ENCODE measurements at places on chromosomes 1 and 21.

- no peak for DNase-seq
Measured at GRCh38 chr1:198072177-198072576, 84.6 kb upstream of the NEK7 start.

DNA sequence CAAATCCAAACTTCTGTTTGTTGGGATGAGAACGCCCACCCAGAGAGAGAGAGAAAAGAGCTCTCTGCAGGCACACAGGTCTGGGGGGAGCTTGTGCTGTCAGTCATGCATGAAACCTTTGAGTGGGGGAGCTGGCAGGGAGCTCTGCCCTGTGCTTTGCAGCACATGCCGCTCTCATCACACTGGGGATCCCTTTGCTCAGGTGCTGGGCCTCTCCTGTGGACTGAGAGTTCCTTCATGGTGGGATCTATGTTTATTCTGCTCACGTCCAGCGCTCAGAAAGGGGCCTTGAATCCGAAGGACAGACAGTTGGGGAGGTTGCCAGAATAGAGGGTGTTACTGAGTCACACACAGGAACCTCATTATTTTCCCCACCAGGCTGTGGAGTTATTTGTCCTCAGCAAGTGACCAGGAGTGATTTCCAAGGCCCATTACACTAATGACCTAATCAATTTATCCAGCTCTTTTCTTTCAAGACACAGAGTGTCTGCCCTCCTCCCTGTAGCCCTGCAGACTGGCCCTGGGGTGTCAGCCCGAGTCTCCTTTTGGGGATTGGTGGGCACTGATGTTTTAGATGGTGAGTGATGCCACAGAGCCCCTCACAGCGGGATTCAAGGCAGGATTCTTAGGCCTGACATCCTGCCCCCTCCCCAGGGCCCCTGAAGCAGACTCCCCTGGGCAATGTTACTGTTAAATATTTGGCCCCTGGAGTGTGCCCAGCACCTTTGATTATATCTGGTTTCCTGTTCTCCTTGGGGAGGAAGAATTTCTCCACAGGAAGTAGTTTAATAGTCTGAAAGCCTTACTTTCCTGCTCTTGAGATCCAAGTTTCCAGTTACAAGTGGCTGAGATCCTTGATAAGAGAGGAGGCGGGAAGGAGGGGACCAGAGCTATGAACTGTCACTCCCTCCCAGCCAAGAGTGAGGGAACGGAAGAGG lies 22.3 kb downstream of the MYBPH start:
- no peak for DNase-seq

- no peak for DNase-seq
Measured at GRCh38 chr1:59171788-59172187, 125.1 kb upstream of the FGGY start.

GRCh38 chr1:232352366-232352765 lies 277.6 kb downstream of the SIPA1L2 start:
- no peak for DNase-seq

DNA sequence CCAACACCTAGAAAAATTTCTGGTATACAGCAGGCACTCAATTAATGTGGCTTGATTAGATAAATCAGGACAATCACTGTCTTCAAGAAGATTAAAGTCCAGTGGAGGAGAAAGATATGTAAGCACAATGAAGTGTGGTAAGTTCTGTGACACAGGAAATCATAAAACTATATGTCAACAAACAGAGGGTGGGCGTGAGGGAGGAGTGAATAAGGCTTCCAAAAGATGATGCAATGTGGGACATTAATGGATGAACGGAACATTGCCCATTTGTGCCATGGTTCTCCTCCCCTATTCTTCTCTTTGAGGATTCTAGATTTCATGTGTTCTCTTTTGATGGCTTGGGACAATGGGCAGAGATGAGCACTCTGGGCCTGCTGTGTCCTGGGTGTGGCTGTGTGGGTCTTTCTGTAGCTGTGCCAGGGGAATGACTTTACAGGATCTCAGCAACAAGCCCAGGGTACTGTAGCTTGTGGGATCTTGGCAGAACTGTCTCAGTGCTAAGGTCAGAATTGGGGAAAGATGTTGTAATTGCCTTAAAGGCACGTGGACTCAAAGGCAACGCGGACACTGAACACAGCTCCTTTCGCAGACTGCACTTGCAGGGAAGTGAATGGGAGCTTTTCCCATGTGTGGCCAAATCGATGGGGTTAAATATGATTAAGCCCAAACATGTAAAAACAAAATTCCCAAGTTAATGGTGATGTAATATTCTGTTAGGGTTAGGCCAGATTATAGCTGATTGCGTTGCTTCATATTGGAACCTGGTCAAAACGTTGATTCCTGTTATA lies 366.9 kb downstream of the TGFB2 start:
- no peak for DNase-seq

DNA sequence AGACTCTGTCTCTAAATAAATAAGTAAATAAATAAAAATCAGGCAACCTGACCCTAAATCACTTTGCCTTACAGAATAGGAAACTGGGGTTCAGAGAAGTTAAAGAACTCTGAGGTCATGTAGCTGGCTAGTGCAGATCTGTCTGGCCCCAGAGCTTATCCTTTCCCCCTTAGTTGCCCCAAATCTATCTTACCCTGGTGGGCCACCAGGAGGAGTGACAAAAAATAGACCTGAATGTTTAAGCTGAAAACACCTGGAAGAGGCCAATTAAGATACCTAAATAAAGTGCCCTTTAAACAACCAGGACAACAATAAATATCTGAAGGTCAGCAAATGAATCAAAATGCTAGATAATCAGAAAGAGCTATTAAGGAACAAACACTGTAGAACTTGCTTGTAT lies 59.7 kb downstream of the TEX35 start:
- no peak for DNase-seq

All from cortex of kidney (tissue), 1 donor.